ENCODE measurements at places on chromosomes 2 and 18.
A peak's percentile ranks its signal among the peaks of the same experiment; 100 is the strongest.

GRCh38 chr2:167626301-167626700 lies 621.1 kb downstream of the STK39 start:
- peak; percentile 4 for DNase-seq

- no peak for DNase-seq
Observed at GRCh38 chr18:41754332-41754731, 200.7 kb upstream of the PIK3C3 start.

GRCh38 chr2:138023298-138023697 lies 59.0 kb downstream of the HNMT start:
- peak; percentile 27 for DNase-seq

DNA sequence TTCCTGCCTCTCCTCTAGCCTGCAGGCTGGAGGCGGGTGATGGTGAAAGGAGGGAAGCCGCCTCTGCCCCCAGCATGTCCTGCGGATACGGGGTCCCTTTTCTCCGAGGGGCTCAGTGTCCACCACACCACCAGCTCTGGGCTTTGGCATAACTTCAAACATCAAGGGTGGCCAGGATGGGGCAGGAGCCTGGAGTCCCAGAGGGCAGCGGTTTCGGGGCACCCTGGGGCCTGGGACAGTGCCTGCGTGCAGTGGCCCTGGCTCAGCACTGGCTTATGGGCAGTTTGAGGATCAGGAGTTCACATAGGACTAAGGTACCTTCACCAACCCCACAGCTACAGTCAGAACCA lies 85.5 kb upstream of the GPC1 start:
- DNase-seq: no peak

- no peak for DNase-seq
Observed at GRCh38 chr2:178891959-178892485, 84.8 kb upstream of the TTN start.

DNA sequence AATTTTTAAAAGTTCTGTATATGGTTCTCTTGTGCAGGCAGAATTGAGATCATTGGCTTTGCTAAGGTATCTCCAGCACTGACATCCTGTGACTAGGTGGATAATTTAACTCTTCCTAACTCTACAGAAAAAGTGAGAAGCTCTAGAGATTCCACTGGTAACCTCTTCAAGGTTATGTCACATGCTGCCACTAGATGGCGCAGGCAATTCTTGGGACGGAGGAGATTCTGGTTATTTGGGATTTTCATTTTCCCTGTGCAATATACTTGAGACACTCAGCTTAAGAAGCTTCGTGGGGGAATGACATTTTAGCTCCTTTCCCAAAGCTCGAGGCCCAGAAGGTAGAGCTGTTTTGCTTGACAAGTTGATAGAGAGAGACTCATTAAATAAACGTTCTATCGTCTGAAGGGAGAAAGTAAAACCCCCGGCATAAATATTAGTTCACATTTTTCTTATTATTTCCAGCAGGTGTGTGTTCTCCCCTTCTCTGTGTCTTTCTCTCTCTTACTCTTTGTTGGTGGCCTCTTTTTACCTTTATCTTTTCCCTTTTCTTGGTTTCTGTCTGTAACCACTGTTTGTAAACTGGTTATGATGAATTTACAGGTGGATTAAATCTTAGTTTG lies 26.6 kb upstream of the LANCL1 start:
- DNase-seq: peak; percentile 62

GRCh38 chr2:123915380-123915779 lies 109.7 kb upstream of the CNTNAP5 start:
- DNase-seq: peak; percentile 36

GRCh38 chr2:168583064-168583709 lies 127.1 kb downstream of the CERS6 start:
- DNase-seq: peak; percentile 32

DNA sequence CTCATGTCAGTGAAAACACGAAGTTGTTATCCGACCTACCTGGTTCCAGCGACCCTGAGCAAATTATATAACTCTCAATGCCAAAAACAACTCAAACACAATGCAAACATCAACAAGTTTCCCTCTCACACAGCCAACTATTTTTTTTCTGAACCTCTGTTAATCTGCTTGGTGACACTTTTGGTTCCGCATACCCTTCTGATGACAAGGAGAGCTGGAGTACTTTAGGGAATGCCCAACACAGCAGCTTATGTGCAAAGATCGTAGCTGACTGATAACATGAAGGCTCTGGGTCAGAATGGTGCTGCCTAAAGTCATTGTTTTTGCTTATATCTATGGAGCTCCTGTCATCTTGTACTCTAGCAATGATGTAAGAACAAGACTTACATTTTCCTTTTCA lies 72.7 kb upstream of the CCDC68 start:
- no peak for DNase-seq

- peak; percentile 65 for DNase-seq
Observed at GRCh38 chr2:28915939-28916338, 21.5 kb downstream of the WDR43 start.

DNA sequence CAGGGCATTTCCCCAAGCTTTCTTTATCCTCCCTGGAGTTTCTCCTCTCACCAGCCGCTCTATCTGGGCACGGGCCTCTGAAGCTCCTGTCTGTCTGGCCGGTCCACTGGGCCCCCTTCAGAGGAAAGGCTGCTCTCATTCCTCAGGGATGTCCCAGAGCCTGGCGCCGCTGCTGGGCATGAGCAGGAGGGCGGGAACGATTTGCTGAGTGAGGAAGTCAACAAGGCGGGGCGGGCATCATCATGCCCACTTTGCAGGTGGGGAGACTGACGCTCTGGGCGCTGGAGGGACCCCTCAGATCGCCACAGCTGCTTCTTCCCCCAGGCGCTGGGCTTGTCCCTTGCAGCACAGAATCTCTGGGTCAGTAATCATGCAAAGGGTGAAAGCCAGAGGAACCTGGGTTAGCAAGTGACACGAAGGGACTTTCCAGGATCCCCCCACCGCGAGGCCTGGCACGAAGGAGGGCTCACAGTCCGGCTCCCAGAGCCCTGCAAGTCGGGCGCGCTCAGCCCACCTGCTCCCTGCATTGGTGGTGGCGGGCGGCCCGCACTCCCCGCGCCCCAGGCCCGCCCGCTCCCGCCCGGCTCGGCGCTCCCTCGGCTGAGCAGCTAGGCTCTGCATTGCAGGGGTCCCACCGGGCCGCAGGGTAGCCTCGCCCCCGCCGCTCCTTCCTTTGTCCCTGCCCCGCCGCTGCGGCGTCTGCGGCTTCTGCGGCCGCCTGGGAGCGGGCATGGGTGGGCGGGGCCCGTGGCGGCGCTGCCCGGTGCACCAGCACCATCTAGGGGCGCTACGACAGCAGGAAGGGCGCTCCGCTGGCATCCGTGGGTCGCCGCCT lies 157.8 kb downstream of the CYRIA start:
- peak; percentile 78 for DNase-seq

DNA sequence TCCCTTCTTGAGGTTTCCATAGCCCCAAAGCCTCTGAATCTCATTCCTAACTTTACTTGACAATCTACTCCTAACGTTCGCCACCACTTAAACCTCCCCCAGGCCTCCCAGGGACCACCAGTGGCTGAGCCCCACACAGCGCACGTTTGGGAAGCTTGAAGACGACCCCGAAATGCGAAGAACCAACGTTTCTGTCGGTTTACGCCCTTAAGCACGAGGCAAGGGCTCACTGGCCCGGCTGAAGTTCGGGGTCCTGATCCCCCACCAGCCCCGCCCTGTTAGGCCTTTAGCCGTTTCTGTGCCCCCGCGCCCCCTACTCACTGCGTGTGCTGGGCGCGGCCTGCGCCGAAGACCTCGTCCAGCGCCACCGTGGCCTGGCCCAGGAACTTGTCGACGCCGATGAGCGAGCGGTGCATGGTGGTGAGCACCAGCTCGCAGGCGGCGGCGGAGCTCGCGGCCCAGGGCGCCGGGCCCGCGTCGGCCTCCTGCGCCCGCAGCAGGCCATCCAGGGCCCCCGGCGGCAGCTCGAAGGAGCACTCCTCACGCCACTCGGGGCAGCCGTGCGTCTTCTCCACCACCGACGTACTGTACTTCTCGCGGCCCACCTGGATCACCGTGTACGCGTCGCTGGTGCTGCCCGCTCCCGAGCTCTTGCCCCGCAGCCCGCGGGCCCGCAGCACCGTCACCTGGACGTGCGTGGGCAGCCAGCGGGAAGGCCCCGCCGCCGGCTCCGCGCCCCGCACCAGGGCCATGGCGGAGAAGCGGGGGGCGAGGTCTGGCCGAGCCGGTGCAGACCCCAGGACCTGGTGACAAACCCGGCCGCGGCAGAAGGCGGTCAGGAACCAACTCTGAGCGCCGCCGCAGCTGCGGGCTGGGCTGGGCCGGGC lies 479 bp downstream of the RAB11FIP5 start:
- peak; percentile 43 for DNase-seq

DNA sequence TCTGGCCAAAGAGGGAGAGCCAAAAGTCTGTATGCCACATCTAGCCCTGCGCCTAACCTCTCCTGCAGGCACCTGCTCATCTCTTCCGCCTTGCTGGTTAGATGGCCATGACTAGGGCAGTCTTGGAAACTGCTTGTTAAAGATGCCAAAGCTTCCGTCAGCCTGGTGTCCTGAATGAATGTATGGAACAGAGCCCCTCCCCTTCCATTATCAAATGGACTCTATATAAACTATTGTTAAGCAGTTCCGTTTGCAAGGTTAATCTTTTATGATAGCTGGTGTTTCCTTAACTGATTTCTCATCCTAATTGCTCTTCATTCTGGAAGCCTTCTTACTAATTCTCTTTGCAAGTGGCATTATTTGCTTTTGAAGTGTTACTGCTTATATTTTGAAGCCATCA lies 87.1 kb downstream of the ATP9B start:
- DNase-seq: no peak

DNA sequence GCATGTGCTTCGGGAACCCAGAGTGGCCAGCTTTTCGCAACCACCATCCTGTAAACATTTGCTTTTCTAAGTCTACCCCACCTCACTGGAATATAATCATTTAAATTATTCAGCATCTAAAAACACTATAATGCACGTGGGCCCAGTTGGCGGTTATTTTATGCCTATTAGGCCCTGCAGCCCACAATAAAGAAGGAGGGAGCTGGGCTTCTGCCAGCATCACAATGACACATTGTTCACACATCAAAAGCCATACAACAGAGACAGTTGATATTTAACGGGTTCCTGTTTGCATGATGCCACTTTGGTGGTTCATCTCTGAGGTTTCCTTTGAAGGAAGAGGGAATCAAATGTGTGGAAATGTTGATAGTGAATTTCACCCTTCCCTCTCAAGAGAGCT lies 916.0 kb upstream of the CELF4 start:
- peak; percentile 75 for DNase-seq

- peak; percentile 49 for DNase-seq
Observed at GRCh38 chr2:218047536-218048225, 21.4 kb upstream of the RUFY4 start.

GRCh38 chr2:39119732-39120520 lies 925 bp downstream of the SOS1 start:
- DNase-seq: peak; percentile 82

DNA sequence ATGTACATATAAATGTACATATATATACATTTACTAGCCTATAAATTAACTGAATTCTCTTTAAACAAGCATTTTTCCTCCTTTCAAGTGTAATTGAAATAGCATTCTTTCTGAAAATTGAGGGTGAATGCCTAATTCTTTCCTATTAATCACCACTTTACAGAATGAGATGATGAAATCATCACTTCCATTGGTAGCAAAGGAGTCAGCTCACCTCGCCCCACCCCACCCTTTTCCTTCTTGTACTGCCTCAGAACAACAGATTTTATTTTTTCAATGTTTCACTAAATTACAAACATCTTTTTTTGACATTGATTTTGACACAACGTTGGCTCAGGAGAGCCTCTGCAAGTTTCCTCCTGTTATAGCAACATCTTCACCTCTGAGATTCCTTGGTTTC lies 181.9 kb upstream of the CDH7 start:
- DNase-seq: no peak

- peak; percentile 66 for DNase-seq
Observed at GRCh38 chr2:219713110-219713509, 85.7 kb downstream of the SLC4A3 start.

DNA sequence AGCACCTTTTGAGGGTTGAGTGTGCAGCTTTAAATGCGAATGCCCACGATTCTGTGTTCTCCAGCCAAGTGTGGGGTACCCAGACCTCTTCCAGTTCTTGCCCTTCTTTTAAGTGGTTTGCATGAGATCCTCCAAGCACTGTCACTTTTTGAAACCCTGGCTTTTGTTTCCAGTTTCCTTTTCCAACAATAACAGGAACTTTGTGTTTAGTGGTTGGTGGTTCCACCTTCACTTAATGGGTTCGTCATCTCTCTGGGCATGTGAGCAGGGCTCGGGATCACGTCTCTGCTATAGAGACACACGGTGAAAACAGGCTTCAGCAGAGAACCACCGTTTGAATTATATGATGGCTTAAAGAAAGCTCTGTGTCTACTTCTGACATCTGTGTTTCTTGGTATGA lies 197.6 kb downstream of the LDLRAD4 start:
- no peak for DNase-seq

- DNase-seq: no peak
Observed at GRCh38 chr18:77567205-77567604, 317.6 kb downstream of the GALR1 start.

GRCh38 chr18:79705272-79705671 lies 25.7 kb downstream of the CTDP1 start:
- no peak for DNase-seq

GRCh38 chr2:221997100-221997499 lies 301.7 kb downstream of the PAX3 start:
- DNase-seq: no peak

DNA sequence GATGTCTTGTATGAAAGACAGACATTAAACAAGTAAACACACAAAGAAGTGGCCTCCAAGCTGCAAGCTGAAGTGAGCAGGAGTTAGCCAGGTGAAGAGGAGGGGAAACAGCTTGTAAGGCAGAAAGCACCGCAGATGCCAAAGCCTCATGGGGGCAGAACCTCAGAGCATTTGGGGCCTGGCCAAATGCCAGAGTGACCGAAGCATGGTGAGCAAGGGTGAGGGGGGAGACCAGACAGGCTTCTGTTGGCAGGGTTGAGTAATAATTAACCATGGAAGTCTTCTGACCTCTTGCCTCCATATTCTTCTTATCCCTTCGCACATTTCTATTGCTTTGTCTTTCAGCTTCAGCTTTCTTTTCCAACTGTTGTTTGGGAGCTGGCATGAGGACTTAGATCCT lies 5.6 kb downstream of the QPCT start:
- peak; percentile 64 for DNase-seq

DNA sequence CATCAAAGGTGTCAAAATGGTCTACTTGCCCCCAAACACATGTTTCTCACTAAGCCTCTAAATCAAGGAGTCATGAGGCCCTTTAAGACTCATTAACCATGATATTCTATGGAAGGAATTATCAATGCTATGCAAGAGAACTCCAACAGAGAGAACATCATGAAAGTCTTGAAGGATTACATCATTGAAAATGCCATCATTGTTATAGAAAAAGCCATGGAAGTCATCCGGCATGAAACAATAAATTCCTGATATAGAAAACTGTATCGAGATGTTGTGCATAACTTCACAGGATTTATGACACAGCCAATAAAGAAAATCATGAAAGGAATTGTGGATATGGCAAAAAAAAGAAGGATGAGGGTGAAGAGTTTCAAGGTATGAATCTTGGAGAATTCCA lies 1363.6 kb upstream of the CDH2 start:
- DNase-seq: no peak

GRCh38 chr2:178025551-178026185 lies 46.9 kb downstream of the PDE11A start:
- DNase-seq: no peak
